ENCODE measurements at places on chromosomes 7 and 10.
A peak's percentile ranks its signal among the peaks of the same experiment; 100 is the strongest.

DNA sequence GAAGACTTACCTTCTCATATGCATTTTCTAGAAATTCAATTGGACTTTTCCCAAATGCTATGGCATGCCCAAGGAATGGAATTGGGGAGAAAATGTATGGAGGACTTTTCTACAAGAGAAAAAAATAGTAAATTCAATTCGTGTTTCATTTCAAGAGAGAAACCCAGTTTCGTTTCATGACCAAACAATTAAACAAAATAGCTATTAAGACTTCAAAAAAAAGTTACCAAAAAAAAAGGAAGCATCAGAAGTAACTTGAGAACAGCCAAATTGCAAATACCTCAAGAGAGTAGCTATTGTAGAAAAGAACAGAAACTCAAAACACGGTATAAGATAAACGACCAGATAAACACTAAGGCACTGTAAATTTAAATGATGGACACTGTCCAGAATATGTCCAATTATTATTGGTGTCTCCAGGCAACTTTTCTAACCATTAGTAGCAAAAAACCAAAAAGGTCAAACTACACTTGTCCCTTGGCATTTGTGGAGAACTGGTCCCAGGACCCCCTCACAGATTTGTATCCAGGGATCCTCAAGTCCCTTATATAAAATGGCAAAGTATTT lies 2.4 kb downstream of the CYP51A1 start:
- DNase-seq: no peak

DNA sequence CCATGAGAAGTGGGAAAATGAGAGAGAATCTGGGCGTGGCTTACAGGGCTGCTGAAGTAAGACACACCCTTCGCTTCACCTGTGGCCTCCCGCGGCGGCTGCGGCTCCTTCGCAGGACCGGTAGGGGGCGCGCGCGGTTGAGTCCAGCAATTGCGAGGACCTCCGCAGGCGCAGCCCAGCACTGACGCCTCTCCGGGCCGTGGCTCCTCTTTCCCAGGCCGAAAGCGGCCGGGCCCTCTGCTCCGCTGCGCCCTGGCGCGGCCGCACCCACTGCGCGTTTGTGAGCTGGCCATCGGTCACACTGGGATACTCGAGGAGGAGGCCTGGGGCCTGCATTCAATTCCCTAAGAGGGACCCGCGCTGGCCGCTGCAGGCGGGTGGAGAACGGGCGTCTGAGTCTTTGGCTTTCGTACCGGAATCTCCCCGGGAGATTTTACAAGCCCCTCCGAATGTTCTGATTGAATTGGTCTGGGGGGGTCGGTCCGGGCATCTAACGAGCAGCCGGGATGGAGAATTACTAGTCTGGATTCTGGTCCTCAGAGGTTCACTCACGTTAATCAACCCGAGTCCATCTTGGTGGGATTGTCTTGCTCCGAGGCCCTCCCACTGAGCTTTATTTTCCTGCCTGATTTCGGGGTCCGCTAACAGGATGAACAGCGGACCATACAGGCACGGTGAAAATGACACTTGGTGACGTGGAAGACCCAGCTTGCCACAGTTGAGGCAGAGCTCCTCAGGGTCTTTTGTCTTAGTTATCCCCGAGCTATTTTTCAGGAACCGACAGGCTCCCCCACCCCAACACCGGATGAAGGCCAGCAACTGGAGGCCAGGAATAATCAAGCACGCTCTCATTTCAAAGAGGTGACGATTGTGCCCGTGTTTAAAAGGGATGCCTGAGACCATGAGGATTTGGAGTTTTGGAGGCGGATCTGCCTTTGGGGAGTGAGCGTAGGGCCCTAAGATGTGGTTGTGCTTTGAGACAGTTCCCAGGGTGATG lies at the start of gene LRRD1:
Gene LRRD1, minus strand, starts transcription at position 215 of the 997 bp plus-strand sequence. CDS start 13,940 bp downstream, outside the sequence.
- peak; percentile 88 for DNase-seq

DNA sequence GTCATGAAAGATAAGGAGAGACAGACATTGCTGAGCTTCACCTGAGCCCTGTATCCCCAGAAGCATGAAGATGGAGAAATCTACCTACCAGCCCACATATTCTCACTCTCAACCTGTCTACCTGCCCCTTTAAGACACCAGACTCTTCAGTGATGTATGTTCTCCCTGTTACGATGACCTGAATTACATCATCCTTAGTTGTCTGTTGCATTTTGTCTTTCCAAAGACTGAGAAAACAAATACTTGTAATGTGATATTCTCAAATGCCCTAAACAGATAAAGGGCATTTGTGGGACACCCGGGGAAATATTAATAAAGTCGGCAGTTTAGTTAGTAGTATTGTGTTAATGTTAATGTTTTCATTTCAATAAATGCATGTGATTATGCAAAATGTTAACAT lies 305.8 kb upstream of the IGFBP3 start:
- DNase-seq: no peak

GRCh38 chr10:71368643-71369042 lies 28.1 kb upstream of the CDH23 start:
- no peak for DNase-seq

DNA sequence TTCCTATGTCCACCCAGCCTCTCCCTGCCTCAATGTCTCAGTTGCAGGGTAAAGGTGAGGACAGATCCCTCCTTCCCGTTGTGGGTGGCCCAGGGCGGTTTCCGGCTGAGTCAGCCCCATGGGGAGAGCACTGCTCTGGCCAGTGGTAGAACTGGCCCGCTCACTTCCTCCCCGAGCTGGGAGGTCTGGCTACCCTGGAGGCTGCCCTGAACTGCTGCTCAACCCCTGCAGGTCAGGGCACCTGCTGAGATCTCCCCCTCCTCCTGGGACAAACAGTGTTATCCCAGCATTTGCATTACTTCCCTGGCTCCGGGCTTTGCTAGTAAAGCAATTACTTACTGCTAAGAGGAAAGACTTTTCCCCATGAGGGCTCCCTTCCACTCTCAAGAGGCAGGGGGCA lies 21.4 kb upstream of the IMPDH1 start:
- no peak for DNase-seq

DNA sequence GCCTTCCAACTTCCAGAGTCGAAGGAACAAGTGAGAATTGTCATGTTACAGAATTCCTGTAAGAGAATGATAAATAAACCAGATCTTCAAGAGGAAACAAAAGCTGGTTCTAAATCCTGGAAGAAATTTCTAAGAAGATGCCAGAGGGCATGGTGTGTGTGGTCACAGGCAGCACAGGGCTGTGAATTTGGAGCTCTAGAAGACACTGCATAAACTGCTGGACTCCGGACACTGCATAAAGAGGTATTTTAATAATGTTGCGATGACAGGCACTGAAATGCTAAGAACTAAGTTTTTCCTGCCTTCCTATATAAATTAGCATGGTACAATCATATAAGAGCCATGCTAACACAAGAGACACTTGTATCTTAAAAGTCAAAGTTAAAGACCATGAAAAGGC lies 86.0 kb downstream of the LARP4B start:
- no peak for DNase-seq

DNA sequence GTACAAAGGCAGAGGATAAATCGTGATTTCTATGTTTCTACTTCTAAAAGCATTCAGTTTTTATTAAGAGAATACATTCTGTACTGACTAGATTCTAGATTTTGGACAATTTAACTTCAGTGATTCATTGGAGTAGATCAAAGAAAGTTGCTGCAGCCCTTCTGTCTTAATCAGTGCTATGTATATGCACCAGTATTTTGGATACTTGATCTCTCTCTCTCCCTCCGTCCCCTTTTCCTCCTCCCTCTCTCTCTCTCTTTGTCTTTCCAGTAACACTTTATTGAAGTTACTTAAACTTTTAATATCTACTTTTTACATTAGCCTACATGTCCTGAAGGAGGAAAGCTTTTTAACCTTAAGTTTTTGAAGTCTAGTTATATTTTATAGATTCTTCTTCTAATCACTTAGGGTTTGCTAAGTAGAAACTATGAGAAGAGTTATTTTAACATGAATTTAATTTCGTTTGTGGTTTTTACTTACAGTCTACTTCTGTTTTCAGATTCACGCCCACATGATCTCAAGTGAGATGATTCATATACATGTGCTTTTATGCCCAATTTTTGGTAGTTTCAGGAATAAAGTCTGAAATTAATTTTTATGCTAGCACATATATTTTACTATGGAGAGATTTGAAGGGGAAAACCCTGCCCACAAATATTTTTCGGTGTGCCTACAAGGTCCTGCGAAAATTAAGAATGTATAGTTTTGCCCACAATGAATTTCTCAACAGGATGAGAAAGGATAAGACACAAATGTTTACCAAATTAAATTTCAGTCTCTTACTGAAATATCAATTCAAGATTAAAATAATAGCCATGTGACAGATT lies 9.1 kb downstream of the MDFIC start:
- no peak for DNase-seq

DNA sequence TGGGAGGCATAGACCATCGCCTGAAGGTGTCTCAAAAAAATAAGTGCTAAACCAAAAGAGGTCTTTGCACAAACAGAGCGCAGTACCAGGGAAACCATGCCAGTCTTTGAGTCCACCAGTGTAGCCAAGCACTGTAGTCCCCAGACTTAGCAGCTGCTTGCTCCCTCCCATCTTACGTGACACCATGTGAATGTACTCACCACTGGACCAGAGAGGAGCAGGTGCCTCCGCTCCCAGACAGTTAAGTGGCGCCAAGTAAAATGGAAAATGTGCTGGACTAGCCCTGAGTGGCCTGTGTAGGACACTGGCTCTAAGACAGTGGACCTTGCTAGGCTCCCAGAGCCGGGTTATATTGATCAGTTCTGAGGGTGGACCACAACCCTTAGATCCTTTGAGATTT lies 47.7 kb upstream of the PLEKHA1 start:
- no peak for DNase-seq

DNA sequence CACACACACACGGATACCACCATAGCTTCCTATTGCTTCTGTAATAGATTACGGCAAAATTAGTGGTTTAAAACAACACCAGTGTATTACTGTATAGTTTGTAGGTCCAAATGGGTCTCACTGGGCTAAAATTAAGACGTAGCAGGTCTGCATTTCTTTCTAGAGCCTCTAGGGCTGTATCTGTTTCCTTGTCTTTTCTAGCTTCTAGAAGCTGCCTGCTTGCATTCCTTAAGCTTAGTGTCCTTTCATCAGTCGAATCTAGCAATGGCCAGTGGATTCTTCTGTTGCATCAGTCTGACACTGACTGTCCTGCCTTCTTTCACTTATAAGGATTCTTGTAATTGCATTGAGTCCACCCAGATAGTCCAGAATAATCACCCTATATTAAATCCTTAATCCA lies 882.3 kb downstream of the PCDH15 start:
- DNase-seq: no peak

DNA sequence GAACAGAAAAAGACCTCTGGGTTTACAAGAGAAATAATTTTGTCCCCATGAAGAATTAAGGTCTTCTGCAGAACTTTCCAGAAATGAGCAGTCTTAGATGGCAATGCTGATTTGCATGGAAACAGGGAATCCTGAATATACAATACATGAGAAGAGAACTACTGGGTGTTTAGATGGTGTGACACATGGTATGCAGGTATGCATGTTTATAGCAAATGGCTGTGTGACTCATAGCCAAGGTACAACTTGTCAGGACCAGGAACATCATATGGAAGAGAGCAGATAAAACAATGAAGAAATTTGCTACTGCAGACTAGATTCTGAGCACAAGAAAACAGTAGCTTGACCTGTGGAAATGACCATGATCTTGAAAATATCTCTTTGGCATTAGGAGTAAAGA lies 907.8 kb downstream of the GATA3 start:
- DNase-seq: no peak

- no peak for DNase-seq
Measured at GRCh38 chr10:102559764-102560163, 56.0 kb downstream of the SUFU start.

DNA sequence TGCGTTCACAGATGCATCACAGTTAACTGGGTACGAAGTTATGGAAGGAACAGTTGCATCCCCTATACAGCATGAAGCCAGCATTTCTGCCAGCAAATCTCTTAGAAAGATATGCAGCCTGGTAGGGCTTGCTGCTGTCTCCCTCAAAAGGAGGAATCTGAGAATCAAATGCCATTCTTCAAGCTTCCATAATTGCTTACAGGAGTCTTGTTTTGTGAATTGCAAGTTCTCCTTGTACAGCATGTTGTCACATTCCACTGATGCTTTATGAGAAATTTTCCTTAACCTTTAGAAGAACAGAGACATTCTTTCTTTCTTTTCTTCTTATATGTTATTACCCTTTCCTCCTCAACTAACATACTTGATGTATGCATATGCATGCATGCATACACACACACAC lies 134.6 kb downstream of the CHRM2 start:
- no peak for DNase-seq

GRCh38 chr7:40297741-40298311 lies 163.0 kb downstream of the SUGCT start:
- no peak for DNase-seq

GRCh38 chr7:155669717-155670505 lies 25.4 kb downstream of the RBM33 start:
- peak; percentile 43 for DNase-seq

DNA sequence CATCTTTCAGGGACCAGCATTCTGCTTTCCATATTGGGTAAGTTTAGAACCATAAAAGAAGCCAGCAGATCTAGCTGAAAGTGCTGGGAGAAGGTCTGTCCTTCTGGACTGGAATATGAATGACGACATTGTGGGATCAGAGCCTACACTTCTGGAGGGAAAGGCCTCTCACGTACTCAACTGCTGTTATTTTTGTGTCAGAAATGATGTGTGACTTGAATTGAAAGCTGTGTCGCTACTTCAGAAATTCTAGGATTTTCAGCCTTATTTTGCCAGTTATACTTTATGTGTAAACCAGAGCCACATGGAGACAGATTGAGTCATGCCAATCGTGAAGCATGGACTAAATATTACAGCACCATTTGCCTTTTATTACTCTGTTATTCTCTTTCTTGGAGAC lies 231.0 kb downstream of the KIAA1217 start:
- DNase-seq: no peak

- DNase-seq: no peak
Measured at GRCh38 chr10:112593023-112593422, 146.0 kb downstream of the VTI1A start.

DNA sequence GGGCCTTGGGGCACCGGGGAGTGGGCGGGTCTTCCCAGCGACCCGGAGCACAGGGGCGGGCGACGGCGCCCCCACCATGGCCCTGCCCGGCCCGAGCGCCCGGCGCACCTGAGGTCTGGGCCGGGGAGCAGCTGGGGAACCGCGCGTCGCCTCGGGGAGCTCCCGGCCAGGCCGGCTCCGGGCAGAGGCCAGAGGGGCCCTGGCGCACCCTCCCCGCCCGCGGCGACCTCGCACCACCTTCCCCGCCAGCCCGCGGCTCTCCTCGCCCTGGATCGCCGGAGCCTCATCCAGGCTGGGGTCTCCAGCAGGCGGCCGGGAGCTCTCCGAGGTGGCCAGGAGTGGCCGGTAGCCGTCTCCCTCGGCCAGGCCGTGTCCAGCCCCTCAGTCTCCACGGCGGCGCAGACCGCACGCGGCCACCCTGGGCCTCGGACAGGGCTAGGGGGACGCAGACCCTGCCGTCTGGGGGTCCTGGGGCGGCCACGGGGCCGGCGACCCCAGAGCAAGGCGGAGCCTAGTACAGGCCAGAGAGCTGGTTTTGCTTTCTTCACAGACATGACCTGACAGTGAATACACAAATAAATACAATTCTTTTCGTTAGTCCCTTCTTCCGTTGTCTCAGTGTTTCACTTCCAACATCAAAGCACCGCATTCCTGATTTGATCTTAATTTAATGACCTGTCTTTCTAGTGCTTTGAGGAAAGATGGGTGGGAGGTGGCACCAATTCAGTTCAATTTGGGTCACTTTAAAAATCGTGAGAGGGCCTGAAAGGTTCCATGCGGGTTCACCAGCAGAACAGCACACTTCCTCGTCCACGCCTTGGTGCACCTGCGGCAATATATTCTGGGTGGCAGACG lies 356.9 kb downstream of the DNAJB6 start:
- no peak for DNase-seq

Measured in left hindlimb (tissue), 1 donor.